NT2/D1 (cell line): ENCODE measurements at places on chromosomes 4 and X.

GRCh38 chr4:165398570-165398969 is 19.8 kb downstream of the CPE start:
- no peak for DNase-seq

DNA sequence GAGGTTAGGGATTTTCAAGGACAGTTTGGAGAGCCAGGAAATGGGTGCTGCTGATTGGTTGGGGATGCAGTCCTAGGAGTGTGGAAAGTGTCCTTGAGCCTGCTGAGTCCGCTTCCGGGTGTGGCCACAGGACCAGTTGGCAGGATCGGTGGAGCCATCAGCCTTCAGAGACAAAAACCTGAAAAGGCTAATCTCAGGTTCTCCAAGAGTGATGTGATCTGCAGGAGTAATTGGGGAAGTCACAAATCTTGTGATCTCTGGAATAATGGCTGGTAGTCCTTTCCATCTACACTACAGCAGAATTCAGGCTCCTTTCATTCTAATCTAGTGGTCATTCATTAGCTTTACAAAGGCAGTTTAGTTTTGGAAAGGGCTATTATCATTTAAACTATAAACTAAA is 55.9 kb upstream of the BMP2K start:
- DNase-seq = peak; percentile 32

DNA sequence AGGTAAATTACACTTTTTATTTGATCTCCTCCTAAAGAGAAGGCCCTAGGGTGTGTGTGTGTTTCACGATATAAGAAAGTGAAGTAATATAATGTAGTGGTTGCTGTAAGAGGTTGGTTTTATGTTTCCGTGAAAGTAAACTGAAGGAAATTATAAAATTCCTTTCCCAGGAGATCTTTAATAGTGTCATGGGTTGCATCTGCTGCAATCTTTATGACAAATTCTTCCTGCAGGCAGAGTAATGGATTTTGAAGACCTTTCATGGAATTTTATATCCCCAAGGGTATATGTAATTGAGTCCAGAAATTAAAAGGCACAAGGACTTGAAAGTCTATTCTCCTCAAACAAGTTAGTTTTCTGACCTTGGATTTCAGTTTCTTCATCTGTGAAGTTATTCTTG is 538.6 kb downstream of the ANKRD50 start:
- no peak for DNase-seq

DNA sequence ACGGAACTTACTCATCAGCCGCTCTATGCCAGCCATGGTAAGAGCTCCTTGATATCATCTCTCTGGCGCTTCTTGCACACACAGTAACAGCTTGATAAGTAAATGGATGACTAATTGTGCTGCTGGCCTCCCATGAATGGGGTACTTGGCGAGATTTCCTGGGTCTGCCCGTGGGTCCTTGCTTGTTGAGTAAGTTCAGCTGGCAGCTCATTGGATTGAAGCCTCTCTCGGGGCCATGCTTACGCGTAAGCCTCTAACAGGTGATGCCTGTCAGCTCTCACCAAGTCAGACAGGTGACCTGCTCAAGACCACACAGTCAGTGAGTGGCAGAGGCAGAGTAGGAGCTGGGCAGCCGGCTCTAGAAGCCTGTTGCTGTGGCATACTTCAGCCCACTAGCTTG is 7.7 kb downstream of the NSG1 start:
- DNase-seq = no peak

DNA sequence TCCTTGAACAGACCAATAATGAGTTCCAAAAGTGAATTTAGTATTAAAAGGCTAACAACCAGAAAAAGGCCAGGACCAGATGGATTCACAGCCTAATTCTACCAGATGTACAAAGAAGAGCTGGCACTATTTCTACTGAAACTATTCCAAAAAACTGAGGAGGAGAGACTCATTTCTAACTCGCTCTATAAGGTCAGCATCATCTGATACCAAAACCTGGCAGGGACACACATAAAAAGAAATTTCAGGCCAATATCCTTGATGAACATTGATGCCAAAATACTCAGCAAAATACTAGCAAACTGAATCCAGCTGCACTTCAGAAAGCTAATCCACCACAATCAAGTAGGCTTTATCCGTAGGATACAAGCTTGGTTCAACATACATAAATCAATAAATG is 35.8 kb upstream of the USP46 start:
- DNase-seq = no peak

- peak; percentile 8 for DNase-seq
These were observed 96.2 kb upstream of the APOOL start for GRCh38 chrX:84907324-84907968.

DNA sequence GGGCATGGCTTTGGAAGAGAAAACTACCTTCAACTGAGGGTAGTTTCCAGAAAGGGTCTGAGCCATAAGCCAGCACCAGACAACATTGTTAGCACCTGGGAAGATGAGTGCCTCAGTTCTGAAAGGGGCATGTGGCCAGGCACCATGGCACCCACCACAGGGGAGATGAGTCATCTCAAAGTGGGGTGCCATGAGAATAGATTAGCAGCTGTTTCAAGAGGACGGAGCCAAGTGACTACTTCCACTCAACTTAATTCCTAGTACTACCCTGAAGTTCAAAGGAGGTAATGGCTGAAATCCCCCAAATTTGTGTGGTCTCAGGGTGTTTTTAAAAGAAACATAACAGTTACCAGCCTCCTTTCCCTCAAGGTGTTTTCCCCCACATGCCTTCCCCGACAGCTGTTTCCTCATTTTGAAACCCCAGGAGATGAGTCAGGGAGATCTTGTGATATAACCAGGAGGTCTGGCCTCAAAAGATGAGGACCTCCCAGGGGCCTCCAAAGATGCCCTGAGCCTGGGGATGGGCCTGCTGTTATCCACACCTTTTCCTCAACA is 27.8 kb upstream of the FTHL17 start:
- no peak for DNase-seq

DNA sequence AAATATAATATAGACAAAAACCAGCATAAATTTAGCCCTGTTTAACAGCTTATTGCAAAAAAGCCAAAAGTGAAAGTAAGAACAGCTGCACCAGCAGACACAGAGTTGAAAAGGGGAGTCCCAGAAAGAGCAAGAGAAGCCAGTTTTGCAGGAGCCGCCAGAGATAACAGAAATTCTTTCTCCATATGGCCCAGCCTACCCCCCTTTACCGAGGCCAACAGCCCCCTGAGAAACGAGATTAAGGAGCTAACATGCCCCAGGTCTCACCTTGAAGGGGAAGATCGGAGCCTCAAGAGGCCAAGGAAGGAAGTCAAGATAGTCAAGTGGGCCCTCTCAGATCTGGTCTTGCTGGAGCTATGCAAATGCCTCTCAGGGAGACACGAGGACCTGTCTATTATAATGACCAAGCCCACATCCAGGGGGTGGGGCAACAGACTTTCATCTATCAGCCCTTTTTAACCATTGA is 4.8 kb downstream of the ACOX3 start:
- DNase-seq = no peak

DNA sequence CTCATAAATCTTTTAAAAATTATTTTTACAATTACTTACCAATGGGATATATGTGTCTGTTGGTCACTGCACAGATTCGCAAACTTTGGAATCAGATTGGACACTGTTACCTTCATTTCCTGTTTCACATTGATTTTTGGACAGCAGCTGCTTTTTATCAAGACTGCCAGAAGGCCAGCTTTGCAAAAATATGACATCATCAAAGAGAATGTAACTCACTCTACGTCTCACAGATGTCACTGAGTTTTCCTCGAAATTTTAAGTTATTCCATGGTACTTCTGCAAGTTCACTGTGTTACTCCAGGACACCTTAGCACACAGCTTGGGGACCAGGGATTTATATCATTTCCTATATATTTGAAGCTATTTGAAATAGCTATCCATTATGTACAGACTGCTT is 31.8 kb upstream of the MAGEB2 start:
- no peak for DNase-seq

GRCh38 chr4:155207534-155208257 is 740 bp upstream of the NPY2R start:
- DNase-seq = peak; percentile 33

DNA sequence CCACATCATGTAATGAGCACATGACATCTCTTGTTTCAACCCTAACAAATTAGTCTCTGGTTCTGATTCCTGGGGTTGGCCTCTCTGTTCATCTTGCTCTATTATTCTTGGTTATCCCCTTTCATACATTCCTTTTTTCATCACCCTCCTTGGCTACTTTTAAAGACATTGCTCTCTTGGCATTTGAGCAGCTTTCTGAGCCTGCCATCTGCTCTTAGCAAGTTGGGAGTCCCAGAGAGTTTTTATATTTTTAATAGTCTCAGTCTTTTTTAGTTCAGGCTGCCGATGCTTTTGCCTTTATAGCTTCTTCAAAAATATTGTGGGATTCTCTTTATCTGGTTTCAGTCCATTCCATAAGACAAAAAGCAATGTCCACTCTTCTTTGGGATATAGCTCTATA is 1270.9 kb downstream of the ADGRL3 start:
- DNase-seq = no peak

DNA sequence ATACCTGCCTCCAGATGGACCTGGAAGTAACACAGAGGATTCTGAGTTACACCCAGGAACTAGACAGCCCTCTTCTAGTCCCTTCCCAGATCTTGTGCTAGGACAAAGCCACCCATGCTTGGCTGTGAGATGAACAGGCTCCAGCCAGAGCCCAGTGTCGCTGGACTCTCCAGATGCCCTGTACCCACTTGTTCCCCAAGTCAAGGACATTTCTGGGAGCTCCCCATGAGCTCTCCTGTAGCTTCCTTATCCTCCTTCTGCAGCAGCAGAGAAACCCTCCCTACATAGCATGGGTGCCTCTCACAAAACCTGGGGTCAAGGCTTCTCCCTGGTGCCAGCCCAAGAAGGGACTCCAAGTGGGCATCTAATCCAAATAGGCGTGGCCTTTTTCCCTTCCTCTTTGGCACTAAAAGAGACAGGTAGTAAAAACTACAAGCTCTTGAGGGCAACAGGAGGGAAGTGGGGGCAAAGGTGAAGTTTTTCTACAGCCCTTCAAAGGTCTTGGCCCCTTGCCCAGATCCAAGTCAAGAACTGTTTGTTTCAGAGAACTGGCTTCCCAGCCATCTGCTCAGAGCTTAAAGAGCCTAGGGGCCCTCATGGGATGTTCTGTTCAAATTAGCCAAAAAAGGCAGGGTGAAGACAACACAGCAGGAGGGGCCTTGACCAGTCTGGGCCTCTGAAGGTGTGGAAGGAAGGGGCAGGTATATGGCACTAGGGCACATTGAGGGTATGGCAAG is 8.5 kb upstream of the ERCC6L start:
- no peak for DNase-seq

DNA sequence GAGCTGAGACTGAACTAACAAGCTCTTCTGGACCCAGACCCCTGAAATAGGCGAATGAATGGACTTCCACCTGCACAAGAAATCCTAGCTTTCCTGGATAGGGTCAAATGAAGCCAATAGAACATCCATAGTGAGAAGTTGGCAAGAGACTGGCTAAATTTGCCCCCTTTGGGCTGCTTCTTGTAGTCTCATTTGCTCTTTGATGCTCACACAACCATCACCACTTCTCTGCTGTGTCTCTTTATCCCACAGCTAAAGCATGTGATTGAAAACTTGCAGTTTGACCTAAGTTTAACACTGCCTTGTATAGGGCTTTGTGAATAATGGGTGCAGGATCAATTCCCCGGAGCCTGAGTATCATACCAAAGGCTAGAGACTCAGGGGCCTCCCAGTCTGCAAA is 38.2 kb downstream of the NLGN3 start:
- no peak for DNase-seq

GRCh38 chr4:105350859-105351490 is 122.9 kb downstream of the PPA2 start:
- DNase-seq = no peak

- no peak for DNase-seq
These were observed 73.3 kb downstream of the RBM46 start for GRCh38 chr4:154854362-154854761.

- peak; percentile 82 for DNase-seq
These were observed at the start of gene TCEAL8 for GRCh38 chrX:103254921-103255493. TCEAL8 (minus strand) TSS chrX:103255155; CDS start chrX:103253979, 1,176 bp downstream.

DNA sequence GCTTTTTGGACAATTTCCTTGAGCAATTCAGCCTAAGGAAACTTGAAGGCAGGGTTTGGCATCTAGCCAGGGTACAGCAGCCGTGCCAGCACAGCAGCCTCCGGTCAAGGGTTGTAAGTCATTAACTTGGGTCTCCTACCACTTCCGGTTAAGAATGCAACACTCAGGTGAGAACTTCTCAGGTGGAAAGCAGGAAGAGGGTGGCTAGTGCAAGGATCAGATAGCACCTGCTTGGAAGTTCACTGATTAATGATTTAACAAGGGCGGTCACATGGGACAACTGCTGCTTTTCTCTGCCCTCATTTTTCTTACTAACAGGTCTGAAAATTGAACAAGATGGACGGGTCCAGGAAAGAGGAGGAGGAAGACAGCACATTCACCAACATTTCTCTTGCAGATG is 30.1 kb upstream of the SCOC start:
- DNase-seq = no peak
